NCI-H1092 (cell line): ENCODE measurements at places on chromosomes 2 and 18.

- DNase-seq: no peak
Observed at GRCh38 chr2:176746411-176746810, 466.2 kb upstream of the HNRNPA3 start.

DNA sequence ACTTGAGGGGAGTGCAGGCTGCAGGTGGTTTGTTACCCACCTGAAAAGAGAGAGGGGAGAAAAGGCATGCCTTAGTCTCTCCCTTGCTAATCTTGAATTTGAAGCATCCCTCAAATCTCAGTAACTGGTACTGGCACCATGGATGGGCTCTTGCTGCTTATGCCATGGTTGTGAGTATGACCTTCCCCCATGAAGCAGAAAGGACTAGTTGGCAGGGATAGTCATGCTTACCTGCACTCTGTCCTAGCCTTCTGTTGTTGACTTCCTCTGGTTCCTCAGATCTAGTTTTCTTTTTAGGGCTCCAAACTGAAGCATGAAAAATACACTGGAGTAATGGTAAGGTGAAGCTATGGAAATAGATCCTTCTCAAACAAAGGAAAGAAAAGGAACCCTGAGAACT is 191.2 kb downstream of the SPAG16 start:
- DNase-seq: no peak

- no peak for DNase-seq
Observed at GRCh38 chr2:173441222-173441621, 86.5 kb downstream of the CDCA7 start.

DNA sequence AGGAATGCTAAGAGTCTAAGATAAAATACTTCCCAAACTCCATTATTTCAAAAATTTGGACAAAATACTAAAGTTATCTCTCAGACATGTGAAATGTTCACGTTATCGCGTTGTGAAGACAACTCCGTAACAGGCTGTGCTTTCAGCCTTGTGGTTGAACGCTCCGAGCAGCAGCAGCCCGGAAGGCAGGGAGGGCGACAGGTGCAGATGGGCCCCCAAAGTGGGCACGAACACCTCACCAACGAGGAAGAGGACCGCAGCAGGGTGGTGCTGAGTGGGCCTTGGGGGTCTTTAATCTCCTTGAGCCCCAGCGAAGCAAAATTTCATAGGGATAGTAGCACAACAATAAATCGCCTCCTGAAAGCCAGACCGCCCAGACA is 1.0 kb upstream of the FAM110C start:
- DNase-seq: no peak

DNA sequence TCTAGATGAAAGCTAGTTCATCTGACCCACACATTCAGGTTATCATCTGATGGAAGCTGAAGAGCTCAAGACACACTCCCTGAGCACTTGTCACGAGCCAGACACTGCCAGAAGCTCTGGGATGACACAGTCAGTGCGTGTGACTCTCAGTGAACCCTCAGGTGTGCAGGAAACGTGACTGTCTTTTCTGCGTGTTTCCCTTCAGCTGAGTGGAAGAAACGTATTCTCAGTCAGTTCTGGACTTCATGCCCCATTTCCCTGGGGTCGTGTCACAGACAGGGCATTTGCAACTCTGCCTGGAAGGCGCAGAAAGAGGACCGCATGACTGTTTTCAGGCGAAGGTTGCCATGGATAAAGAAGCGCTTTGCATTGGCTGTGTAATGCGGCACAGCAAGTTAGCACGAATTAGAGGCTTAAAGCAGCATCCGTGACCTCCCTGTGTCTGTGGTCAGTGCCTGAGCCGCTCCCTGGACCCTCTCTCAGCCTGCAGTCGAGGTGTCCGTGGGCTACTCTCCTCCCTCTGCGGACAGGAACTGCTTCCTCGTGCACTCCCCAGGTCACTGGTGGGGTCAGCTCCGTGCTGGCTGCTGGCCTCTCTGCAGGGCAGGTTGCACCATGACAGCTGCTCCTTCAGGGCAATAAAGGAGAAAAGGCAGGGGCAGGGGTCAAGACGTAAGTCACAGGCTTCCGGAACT is 3.3 kb upstream of the ALLC start:
- DNase-seq: no peak

DNA sequence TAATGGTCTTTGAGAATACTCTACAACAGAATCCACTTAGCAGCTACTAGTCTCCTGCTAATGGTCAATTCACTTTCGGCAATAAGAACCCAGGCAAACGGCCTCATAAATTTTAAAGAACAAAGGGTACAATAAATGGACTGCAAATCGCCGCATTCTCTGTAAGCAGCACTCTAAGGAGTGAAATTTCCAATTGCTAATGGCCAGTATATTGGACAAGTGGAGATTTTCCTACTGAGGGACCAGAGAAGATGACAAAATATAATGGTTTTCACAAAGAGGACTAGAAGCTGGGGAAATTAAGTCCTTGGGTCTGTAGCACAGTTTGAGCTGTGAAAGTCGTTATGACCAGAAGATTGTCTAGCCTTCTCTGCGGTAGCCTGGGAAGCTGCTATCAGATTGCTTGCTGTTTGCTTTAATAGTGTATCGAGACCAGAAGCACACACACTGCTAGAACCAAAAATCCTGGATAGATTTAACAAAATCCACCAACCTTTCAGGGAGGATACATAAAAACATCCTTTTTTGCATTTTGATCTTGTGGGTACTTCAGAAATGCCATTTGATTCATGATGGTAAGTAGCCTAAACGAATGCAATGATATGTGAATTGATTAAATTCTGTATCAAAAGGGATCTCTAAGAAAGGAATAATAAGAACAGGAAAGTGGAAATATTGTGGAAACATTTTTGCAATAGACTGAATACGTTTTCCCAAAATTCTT is 53.6 kb upstream of the ATP8B1 start:
- DNase-seq: peak; percentile 81

DNA sequence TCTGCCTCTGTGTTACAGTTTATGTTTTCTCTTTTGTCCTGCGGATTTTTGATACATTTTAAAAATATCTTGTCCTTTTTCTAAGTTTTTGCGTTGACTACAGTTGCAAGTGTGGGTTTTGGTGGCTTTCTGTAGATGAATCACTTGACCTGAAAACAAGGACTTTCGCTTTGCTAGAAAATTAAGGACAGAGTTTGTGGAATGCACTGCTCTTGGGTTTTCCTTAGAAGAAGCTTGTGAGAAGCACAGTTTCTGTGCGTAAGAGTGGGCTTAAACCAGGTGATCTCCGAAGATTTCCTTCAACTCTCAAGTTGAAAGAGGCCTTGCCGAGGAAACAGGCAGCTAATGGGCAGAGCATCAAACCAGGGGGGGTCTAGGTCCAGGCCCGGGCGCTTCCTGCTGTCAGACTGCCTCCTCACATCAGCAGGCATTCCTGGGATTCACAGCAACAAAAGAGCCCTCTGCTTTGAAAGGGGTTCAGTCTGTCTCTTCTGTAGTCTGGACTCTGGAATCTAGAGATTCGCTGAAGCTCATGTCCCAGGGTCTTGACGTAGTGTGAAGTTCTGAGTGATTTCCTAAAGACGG is 17.3 kb downstream of the NCK2 start:
- no peak for DNase-seq

DNA sequence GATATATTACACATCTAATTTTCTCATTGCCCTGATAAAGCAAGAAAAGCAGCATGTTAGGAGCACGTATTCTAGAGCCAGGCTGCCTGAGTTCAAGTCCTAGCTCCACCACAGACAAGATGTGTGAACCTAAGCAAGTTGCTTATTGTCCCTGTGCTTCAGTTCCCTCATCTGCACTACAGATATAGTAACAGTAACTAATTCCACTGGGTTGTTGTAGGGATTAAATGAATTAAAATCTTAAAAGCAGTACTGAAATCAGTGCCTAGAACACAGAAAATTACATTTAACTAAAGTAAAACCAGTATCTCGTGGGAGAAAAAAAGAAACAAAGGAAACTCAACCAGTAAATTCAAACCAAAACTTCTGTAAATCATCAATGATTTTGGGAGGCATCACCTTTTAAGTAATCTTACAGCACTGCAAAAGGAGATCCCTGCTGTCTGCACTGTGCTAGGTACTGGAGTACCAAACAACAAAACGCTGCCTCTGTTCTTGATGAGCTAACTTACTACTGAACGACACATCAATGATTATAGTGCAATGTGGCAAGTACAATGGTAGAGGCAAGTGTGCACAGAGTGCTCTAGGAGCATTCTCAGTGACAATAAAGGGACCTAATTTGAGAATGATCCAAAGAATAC is 7.9 kb downstream of the MAP3K2 start:
- DNase-seq: no peak

GRCh38 chr2:65300761-65301711 is 73.4 kb downstream of the ACTR2 start:
- peak; percentile 17 for DNase-seq

- DNase-seq: no peak
Observed at GRCh38 chr2:141654311-141654710, 476.5 kb downstream of the LRP1B start.

- DNase-seq: no peak
Observed at GRCh38 chr18:63965716-63966330, 4.1 kb upstream of the SERPINB8 start.

GRCh38 chr2:162073888-162074631 is at the start of gene DPP4:
DPP4 (minus strand) TSS chr2:162074215; CDS start chr2:162073981, 234 bp downstream.
- peak; percentile 5 for DNase-seq

- DNase-seq: no peak
Observed at GRCh38 chr2:62464221-62465007, 41.6 kb downstream of the TMEM17 start.

- no peak for DNase-seq
Observed at GRCh38 chr2:241932899-241933178, 63.3 kb downstream of the RTP5 start.

GRCh38 chr2:26780203-26780760 is 5.6 kb upstream of the CENPA start:
- DNase-seq: no peak

DNA sequence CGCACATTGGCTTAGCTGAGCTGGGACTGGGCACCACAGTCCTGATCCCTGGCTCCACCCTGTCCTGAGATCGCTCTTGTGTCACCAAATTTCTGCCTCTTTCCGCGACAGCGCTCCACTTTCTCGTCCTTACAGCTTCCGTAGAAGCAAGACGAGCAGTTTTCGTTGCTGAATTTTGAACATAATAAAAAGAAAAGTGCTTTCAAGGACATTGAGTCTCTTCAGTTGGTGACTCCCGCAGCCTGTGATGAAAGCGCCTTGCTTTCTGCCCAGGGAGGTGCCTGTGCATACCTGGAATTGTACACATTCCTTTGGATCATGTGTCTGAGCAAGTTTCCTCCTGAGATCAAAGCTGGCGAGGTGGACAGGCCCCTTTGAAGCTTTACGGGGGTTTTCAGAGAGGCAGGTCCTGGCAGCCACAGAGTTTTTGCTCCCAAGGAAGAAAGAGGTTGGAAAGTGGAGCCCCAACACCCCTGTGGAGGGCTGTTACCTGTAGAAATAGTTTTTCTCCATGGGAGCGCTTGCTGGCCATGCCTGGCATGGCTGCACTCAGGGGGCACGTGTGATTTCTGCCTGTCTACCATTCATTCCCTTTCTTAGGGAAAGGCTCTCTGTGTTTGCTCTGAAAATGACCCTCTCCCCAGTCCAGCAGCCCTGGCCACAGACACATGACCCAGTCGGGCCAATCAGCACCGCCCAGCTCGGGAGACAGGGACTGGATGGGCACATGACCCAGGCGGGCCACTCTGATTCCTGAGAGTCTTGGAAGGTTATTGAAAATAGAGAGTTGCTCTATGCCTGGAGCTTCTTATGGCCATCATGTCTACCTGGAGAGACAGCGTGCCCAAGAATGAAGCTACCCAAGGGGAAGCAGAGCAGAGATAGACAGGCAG is 115.6 kb upstream of the OTOS start:
- DNase-seq: no peak

DNA sequence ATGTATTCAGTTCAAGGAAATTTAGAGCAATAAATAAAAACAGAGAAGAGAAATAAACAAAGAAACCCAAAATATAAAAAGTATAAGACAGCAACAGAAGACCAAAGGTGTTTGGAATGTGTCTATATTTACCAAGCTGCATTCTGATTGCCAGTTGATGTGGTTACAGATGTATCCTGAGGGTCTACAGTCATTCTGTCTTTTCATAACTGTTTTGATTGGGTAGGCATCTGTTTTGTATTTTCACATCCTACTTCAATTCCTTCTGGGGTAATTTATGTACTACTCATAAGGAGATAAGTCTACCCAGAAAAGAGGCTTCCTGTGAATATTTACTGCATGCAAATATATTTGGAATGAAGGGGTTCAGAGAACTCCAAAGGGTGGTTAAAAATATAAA is 596.8 kb upstream of the GCFC2 start:
- no peak for DNase-seq

DNA sequence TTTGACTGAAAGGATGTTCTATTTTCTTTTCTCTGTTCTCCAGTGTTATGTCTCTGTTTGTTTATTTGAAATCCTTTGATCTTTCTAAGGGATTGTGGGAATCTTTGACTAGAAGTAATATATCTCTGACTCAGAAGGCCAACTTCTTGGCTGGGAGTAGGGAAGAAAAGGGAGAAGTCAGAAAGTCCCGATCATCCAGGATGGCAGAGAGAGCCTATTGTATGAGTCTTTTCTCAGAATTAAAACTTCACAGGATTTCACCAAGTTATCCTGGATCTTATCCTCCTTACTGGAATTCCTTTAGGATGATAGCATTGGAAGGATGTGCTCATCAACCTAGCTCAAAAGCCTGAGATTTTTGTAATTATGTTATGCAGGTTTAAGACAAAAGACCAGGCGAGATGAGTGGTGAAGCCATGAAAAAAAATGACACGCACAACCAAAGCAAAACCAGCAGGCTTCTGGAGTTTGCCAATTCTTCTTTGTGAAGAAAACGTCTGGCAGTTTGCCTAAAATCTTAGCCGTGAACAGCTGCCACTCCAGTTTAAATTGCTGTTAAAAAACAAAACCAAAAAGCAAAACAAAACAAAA is 383.6 kb upstream of the SMIM21 start:
- DNase-seq: peak; percentile 72

GRCh38 chr18:48135436-48135966 is 205.0 kb upstream of the SMAD2 start:
- no peak for DNase-seq

DNA sequence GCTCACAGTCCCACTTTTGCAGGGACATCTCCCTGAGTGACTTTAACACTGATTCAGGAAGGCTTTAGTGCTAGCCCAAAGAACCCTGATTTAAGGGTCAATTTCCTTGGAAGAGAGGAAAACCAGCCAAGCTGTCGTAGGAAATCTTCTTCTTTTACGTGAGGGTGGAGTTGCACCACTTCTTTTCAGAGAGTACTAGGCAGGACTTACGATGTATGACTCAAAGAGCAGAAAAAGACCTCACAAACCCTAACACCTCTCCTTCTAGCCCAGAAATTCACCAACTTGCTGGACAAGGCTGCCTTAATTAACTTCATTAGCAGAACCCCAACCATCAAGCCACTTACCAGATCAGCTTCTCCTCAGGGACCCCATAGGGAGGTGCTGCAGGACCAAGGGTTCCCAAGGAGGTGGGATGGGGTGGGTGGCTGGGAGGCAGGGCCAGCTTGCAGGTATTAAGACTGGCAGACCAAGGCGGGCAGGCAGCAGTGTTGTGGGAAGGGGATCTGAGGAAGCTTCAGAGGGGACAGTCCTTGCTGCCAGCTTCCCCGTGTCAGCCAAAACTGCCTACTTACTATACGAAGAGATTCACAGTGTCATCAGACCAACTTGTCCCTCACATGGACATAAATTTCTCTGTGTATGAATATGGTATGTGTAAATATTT is 6.7 kb downstream of the SERPINB2 start:
- DNase-seq: no peak
